ENCODE measurements at places on chromosomes 12 and 14. TPM values are rescaled to one million over a fixed set of nuclear protein-coding genes. Genes with fewer than 3 reads are reported as not detected.

Gene VWF
- total RNA-seq = not detected

Gene EPYC
- total RNA-seq = not detected

Gene FAM186B
- total RNA-seq = not detected

Gene RASAL1
- total RNA-seq = 0.35 TPM

Gene CLEC4A
- 1.7 TPM for total RNA-seq

Gene TPPP2
- not detected for total RNA-seq

DNA sequence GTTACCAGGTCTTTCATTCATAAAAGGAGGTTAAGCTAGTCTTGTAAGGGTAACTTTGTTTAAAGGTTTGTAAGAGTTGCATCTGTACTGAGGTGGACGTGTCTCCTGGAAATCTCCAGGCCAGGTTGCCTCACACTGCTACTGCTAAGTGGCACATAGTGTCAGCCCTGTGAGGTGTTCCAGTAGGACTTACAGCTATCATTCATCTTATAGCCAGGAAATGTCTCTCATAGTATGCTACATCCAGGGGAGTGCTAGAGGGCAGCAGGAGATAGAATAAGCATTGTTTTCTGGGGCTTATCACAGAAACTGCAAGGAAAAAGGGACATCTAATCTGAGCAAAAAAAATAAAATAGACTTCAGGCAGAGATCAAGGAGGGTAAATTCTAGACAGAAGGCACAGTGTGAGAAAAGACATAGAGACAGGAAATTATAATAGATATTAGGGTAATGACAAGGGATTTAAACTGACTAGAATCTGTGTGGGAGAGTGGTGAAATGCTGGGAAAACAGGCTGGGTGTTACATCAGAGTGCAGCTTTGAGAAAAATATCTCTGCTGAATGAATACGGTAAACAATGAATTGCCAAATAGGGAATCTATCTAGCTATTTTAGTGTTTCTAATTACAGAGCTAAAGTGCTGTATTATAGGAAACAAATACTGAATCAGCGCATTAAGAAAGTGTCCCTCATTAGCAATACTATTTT, 205.1 kb upstream of the ABCD2 start:
- no peak for DNase-seq

- DNase-seq = no peak
Observed at GRCh38 chr12:126385785-126386184, 1320.5 kb downstream of the AACS start.

GRCh38 chr14:93970965-93971634, 5.3 kb downstream of the ASB2 start:
- DNase-seq = peak; percentile 84

DNA sequence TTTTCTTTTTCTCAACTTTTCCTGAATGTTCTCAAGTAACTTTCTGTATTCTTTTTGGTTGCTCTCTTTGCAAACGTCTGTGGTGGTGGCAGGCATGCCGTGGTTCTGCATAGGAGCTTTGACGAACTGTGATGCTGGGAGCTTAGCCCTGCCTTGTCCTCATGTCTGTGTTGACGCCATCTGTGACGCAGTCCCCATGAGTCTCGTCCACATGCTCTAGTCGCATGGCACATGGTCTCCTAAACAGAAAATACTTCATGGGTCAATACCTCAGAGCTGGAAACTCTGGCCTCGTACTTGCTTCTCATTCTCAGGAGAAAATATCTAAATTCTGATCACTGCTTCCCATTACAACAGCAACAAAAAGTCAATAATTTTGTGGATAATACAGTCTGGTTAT, 50.3 kb upstream of the DYNC1H1 start:
- no peak for DNase-seq

DNA sequence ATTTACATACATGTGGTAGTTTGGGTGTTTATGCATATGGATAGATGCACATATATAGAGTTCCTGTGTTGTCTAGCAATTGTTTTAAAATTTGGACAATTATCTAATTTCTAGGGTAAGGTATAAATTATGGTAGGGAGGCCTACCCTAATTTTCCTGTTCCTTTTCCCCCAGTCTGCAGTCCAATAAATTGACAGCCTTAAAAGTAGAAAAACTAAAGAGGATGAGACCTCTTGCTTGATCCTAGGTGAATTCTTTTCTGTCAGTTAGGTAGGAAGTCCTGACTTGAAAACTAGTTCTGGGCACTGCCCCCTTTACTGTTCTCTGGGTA, 2.1 kb upstream of the CDKN1B start:
- DNase-seq = no peak

GRCh38 chr14:100587763-100588411, 670 bp upstream of the BEGAIN start:
- DNase-seq = no peak

DNA sequence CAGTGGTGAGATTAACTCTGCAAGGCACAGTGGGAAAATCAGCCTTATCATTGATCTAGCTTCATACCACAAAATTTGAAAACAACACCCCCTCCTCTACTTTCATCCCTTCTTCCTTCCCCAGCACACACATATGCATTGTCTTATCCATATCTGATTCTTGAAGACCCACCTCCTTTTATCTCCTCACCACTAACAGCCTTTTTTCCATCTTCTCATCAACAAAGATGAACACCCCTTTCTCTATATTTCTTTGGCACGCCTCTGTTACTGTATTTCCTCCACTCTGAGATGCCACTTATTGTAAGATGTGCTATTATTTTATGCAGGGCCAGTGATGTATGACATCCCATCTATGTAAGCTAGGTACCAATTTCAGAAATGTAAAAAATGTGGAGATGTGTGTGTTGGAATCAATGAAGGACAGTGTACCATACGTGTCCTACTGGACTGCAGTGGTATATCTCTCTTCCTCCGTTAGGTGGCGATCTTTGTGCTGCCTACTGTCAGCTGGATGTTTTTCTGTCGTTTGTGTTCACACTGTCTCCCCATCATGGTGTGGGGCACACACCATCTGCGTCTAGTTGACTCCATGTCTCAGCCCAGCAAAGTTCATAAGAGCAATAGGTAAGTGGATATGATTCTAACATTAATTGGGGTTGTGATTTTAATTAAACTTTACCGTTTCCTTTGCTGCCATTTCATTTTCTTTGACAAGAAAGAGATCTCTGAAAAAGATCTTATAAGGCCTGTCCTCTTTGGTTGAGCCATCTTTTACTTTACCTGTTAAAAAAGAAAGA, 24.0 kb downstream of the CCDC38 start:
- DNase-seq = peak; percentile 44

DNA sequence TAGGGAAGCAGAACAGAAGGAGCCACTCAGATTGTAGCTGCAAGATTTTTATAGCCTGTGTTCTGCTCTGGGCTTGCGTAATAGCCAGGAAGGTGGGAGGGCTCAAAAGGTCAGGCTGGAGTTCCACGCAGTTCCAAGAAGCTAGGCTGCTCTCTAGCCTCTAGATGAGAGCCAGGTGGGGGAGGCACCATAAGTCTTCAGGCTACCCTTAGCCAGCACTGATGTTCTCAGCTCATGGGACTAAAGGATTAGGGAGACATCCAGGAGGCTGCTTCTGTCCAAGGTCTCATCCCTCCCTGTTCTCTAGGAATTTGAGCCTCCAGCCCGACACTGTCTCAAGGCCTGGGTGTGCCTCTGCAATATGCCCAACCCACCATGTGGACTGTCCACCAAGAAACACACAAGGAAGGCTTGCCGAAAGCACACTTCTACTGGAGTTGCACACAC, 1.7 kb downstream of the LMBR1L start:
- no peak for DNase-seq

GRCh38 chr12:24359418-24359817, 409.9 kb upstream of the SOX5 start:
- no peak for DNase-seq

GRCh38 chr12:32534698-32535097, 135.3 kb downstream of the FGD4 start:
- no peak for DNase-seq

Data from activated CD4-positive, alpha-beta memory T cell treated with anti-CD3 and anti-CD28 coated beads, Interleukin-2, amount 10 ng/mL, durations not matched to agents 7 days and 5 days (primary cell).